ENCODE measurements at places on chromosomes 7 and 10. TPM values are rescaled to one million over a fixed set of nuclear protein-coding genes. Genes with fewer than 3 reads are reported as not detected.
A peak's percentile ranks its signal among the peaks of the same experiment; 100 is the strongest.

Gene LRRD1
- 0.16 TPM for total RNA-seq

Gene CRYGN
- total RNA-seq = 0.41 TPM

Gene GPR85
- total RNA-seq = 1.4 TPM

Gene SPDYE9
- not detected for total RNA-seq

Gene TRIM73
- total RNA-seq = 9.0 TPM

Gene HOXA7
- 7.9 TPM for total RNA-seq

Gene PLXNA4
- total RNA-seq = 3.7 TPM

Gene CPN1
- total RNA-seq = not detected

Gene SLC39A12
- total RNA-seq = not detected

DNA sequence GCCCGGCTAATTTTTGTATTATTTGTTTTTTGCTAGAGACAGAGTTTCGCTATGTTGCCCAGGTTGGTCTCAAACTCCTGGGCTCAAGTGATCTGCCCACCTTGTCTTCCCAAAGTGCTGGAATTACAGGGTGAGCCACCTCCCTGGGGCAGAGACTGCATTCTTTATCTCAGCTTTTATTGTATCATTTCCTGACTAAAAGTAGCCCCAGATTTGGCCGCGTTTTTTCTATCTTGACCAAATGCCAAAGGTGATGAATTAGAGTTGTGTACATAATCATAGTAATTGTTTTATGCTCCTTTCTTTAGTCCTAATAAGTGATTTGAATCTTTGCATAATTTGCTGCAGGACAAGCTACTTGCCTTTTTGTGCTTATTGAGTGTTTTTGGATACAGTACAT, 3.1 kb upstream of the SMNDC1 start:
- no peak for DNase-seq

DNA sequence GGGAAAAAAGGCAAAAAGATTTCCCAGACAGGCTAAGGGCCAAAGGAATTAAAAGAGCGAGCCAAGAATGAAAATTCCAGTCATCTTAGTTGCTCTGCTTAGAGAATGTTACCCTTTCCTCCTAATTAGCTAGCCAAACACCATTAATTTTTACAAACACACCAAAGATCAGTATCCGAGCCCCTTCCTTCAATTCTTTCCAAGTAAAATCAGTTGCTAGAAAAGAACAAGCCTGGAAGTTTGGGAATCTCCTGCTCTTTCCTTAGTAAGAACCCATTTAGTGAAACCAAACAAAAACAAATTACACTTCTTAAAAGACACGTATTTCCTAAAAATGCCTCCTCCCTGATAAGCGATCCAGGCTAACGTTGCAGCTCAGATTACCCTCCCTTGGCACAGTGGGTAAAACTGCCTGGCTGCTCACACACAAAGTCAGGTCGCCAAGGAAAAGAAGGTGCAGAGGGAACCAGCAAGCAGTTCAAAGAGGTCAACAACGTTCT, 57.1 kb upstream of the ABLIM1 start:
- DNase-seq = no peak

GRCh38 chr7:148159331-148159730, 431.2 kb upstream of the C7orf33 start:
- DNase-seq = no peak

DNA sequence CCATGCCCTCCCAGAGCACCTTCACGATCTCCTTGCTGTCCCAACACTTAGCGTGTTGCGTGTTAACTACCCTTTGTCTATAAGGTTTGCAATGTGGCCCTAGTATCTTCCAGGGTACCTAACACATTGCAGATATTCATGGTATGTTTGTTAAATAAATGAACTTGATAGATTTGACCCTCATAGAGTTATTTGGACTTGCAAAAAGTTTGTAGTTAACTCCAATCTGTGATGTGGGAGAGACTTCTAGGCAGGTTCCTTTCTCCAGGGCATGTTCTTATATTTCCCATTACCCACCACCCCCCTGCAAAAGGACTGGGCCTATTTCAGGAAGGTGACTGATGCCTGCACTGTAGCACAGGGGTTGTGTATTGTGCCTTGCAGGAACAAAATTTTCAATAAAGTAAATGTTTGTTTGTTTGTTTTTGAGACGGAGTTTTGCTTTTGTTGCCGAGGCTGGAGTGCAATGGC, 612 bp downstream of the HILPDA start:
- no peak for DNase-seq

DNA sequence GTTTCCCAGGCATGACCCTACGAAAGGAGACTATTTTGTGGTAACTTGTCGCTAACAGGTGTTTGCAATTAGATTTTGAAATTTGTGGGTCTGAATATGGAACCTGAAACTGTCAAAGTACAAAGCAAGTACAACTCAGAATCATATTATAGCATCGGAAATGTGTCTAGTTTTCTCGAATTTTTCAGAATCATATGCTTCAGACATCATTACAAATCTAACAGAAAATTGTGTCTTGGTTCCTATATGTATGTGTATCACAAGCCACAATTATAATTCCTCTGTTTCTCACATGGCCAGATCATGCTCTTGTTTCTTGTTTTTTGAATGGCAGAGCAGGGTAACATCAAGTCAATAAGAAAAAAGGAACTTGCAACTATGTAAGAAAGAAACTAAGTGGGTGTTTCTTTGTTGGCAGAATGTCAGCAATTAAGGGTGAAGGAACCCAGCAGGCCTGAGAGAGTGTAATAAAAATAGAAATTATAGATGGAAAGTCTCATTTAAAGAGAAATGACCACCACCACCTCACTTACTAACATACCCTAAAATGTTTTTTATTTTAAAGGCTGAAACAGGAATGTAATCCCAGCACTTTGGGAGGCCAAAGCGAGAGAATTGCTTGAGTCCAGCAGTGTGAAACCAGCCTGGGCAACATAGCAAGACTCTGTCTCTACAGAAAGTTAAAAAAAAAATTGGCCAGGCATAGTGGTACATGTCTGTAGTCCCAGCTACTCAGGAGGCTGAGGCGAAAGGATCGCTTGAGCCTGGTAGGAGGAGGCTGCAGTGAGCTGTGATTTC, 51.3 kb downstream of the PRTFDC1 start:
- no peak for DNase-seq

DNA sequence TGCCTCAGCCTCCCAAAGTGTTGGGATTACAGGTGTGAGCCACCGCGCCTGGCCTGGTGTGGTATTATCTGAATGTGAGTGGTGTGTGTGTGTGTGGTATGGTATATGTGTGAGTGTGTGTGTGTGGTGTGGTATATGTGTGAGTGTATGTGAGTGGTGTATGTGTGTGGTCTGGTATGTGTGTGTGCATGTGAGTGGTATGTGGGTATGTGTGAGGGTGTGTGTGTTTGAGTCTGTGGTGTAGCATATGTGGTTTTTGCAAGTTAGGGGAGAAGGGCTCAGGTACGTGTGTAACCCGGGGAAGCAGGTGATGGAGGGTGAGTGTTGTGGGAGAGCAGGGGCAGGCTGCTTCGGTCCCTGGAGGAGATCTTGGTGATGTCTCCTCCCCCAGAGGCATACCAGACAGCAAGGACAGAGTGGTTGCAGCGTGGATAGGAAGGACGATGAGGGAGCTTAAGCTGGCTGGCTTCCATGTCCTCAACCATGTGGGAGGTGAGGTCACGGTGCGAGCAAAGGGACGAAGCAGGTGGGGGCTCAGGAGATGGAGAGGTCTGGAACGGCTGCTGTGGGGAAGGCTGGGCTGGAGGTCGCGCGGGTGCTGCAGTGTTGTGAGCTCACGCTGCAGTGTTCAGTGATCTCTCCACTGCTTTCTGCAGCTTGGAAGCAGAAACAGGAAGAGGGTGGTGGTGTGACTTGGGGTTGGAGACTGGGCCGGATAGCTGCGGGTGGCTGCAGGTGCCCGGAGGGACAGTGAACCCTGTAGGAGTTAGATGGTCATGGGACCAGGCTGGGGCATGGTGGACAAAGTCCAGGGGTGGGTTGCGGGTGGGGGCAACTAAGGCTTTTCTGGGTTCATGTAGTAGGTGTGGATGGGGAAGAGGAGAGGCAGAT, 5.0 kb downstream of the ZYX start:
- DNase-seq = peak; percentile 50

GRCh38 chr10:93417921-93418320, 64.2 kb downstream of the MYOF start:
- no peak for DNase-seq

DNA sequence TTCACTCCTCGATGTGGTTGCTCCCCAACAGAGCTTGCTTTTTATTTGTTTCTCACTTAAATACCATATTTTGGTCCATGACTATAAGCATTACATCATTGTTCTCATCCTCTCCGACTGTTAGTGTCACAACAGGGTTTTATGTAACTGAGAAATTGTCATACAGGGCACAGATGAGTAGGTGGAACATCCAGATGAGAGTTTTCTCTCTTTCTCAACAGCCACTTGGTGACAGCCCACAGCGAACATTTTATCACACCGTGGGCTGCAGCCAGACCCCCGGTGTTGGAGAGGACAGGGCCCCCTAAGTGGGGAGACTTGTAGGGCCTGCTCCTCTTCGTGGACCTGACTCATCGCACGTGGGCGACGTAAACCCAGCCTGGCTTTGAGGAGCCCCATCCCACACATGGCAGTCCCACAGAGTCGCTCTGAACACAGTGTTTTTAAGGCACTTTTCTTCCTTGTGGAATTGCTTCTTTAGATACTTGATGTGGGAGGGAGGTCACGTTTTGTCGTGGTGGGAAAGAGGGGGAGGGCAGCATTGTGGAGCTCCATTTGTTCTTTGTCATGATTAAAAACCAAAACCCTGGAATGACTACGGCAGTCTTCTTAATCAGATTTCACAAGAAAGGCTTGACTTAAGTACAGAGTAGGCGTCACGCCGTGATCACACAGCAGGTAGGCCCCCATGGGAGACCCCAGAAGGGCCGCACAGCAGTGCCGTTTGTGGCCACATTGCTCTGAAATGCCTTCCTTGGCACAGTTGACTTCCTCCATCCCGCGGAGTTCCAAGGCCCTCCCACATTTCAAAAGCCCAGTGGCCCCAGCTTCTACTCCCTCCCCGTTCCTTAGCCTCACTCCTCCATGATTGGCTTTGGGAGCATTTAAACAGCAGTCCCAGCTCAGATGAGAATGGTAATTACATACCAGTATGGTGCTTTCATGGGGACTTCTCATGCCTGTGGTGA, 220.6 kb downstream of the CCDC3 start:
- DNase-seq = no peak

- no peak for DNase-seq
These were observed 145.7 kb upstream of the AHR start for GRCh38 chr7:17152721-17153120.

- no peak for DNase-seq
These were observed 51.7 kb upstream of the SORCS3 start for GRCh38 chr10:104589431-104589830.

DNA sequence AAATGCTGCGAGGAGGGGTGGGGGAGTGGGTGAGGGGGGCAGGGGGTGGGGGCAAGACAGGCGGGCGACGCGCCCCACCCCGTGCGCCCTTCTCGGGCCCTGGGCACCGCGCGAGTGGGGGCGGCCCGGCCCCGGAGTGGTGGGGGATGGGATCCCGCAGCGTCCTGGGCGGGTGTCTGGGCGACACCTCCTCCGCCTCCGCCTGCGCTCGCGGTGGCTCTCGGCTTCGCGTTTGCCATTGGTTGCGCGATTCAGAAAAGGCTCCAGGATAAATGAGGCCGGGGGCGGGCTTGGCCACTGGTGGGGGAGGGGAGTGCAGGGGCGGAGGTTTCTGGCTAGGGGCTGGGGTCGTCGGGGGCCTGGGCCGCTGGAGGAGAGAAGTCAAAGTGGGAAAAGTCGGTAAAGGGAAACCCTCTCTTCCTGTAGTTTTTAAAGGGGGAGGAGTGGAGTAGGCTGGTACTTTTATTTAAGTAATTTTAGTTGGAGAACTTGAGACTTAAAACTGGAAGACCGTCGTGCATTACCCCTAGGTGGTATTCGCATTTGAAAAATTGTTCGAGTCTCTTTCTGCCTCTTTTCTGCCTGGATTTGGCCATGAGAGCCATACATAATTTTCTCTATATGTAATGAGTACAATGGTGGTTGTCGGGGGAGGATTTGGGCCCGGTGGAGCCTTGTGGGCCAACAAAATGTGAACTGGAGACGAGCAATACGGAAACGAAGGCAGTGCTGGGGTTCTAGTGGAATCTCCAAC, 992 bp upstream of the IGF2BP3 start:
- no peak for DNase-seq

- DNase-seq = peak; percentile 45
These were observed 60.9 kb downstream of the ARMC3 start for GRCh38 chr10:22988581-22989360.

GRCh38 chr10:96073722-96074121, 30.3 kb downstream of the CCNJ start:
- no peak for DNase-seq

DNA sequence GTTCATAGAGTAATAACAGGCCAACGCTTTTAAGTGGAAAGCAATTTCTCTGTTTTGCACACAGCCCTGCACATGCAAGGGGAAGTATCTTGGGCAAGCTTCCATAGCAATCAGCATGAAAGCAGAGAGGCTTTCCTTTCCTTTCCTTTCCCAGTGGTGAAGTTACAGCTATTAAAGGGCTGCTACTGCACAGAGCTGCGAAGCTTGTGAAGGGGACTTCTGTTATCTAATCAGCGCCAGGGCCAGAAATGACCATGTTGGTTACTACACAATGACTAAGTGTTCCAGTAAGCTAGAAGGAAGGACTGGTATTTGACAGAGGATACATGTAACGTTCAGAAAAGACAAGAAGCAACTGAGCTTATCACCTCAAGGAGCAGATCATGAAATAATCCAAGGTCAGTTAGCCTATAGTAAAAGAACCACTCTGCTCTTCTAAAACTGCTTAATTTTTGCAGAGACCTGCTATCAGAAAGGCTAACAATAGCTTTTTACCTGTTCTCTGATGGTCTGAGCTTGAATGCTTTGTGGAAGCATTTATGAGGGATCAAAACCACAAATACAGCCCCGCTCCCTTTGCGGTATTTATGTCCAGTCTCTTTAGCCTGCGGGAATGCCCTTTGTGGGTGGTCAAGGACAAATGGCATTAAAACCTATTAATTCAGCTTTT, 45.9 kb downstream of the SGMS1 start:
- DNase-seq = no peak

- DNase-seq = no peak
These were observed 54.3 kb downstream of the ASB13 start for GRCh38 chr10:5611899-5612680.

DNA sequence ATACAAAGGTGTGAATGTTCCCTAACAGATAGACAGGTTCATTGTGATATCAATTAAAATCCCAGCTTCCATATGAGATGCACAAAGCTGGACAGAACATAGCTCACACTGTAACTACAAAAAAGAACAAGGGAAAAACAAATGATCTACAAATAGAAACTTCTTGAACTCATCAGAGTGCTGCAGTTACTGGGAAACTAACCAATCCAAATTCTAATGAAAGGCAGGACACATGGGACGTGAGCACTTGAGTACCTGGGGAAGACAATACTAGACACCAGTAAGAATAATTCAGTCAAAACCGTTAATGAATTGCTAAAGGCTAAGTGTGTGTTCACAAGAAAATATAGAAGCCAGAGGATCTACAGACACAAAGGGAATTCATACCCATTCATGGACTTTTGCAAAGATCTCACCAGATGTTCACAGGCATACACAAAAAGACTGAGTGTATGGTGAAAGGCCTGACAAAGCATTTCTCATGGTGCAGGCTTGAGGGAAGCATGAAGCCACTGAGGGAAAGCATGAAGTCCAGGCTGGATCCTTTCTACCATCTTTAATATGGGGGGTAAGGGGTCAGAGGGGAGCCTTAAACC, 7.8 kb upstream of the GPR22 start:
- DNase-seq = no peak

GRCh38 chr7:55065511-55066229, 46.9 kb downstream of the EGFR start:
- DNase-seq = peak; percentile 65
